Globus pallidus (tissue), 1 donor: ENCODE measurements at places on chromosomes 5 and 9.

- DNase-seq, result no peak
Measured at GRCh38 chr5:158563760-158564390, 535.8 kb downstream of the EBF1 start.

DNA sequence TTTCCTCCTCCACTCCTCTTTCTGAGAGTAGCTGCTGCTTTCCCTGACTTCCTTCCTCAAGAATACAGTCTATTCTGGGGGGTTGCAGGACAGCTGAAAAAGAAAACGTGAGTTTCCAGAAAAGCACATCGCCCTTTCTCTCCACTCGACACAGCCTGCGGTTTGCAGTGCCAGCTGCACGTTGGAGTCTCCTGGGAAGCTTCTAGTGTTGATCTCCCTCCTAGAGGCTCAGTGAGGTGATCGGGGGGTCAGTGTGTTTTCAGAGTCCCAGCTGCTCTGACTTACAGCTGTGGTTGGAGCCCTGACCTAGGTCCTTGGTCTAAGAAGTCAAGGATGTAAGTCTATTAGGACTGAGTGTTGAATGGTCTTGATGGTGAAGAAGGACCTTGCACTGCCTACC lies 25.0 kb upstream of the SUSD3 start:
- no peak for DNase-seq

DNA sequence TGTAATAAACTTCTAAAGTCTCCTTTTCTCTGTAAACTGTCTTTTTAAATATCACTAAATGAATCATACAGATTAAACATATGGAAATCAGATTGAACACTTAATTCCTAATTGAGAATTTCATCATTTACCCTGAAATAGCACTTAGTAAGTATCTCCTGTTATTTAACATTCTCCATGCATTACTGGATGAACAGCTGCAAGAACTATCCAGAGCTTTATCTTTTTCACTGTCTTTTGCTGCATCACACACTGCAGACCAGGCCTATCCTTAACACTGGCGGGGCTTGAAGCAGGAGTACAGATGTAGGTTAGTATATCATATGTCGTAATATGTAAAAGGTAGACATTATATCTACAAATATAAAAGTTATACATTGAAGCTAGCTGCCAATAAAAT lies 108.7 kb upstream of the EFNA5 start:
- no peak for DNase-seq

DNA sequence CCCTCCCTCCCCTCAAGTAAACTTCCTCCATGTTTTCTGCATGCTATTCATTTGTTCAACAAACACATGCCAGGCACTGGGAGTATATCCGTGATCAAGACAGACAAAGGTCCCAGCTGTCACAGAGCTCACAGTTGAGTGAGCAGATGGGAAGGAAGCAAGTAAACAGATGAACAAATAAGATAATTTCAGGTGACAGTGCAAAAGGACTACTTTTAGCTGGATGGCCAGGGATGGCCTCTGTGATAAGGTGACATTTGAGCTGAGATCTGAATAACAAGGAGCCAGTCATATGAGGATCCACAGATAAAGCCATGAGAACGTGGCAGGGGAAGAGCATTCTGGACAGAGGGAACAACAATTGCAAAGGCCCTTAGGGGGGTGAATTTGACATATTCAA lies 121.7 kb upstream of the RAD23B start:
- DNase-seq, result no peak

GRCh38 chr9:69759021-69759420 lies 790 bp downstream of the PTAR1 start:
- no peak for DNase-seq

- DNase-seq, result no peak
Measured at GRCh38 chr5:1330847-1331831, 13.8 kb downstream of the CLPTM1L start.

- DNase-seq, result no peak
Measured at GRCh38 chr9:91795598-91796241, 154.3 kb downstream of the ROR2 start.

- no peak for DNase-seq
Measured at GRCh38 chr9:110337727-110338126, at the start of gene TXNDC8. Gene TXNDC8, minus strand, starts transcription at chr9:110337863.

DNA sequence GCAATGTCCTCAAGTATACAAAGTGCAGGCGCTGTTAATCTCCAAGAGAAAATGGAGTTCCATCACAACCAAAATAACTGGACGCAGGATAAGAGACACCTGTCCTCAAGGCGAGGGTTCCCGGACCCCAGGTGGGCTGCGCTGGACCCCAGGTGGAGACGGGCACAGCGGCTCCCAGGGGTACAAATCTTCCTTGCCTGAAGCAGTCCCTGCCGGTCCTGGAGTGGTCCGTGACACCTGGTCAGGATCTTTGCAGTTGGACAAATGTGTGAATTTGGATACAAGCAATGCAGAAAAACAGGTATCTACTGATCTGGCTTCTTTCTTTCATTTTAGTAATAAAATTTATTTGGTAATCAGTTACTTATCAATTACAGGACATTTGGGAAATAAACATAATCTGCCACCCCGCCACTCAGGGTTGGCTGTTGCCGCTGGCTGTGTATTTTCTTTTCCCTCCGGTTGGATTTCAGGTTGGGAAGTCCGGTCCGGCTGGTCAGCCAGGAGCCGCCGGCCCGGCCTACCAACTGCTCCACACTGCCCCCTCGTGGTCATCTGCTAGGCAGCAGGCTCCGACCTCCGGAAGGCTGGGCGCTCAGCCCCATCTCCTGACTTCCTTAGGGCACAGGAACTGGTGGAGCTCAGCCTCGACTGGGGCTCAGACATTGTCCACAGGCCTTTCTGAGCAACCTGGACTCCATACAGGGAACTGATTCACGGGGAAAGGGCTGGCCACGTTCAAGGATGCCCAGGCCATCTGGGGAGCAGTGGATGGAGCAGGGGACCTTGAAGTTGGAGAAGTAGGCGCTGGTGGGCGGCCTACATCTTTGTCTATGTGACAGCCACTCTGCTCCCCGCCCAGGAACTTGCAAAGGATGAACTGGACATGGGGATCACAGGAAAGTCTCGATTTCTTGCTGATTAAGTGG lies 43.4 kb downstream of the NXNL2 start:
- DNase-seq, result peak; percentile 73

DNA sequence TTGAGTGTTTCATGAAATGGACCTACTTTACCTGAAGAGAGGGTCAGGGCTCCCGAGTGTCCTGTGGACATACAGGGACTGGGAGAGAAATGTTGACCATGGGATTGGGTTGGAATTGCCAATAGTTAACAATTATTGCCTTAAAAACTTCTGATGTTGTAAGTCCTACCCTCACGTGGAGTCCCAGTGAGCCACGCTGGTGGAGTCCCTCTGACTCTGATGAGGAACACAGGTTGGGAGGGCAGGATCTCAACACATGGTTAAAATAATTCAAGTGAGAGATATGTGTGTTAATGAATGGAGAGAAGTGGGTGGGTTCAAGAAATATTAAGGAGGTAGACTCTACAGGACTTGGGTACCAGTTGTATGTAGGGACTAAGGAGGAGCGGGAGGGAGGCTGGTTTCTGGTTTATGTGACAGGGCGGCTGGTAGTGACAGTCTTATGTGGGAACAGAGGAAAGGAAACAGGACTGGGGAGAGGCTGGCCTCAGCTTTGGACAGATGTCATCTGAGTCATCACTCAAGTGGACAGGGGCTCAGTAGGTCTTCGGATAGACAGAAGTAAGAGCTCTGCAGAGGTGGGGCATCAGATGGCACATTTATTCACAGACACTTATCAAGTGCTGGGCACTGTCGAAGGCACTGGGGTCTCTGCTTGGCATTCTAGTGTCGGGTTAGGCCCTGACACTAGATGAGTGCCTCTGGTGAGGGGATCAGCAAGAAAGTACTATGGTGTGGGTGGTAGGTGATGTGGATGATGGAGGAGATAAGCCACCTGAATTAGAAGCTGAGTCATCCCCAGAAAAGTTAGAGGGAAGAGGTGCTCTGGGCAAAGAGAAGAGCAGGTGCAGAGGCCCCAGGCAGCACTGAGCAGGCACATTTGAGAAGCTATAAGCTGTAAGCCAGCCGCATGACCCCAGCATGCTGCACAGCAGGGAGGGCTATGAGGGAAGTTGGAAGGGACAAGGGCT lies 27.2 kb downstream of the MAML1 start:
- DNase-seq, result no peak

DNA sequence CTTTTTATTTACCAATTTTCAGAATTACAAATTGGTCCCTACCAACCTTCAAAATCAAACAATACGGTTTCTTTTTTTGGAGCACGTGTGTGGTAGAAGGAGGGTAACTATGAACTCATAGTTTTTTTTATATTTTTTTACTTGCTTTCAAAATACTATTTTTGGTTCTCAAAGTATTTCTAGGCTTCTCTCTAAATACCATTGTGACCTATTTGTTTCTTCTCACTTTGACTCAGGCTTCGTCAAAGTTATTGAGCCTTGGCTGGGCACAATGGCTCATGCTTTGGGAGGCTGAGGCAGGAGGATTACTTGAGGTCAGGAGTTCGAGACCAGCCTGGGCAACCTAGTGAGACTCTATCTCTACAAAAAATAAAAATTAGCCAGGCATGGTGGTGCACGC lies 11.6 kb upstream of the KIF27 start:
- DNase-seq, result no peak

- DNase-seq, result no peak
Measured at GRCh38 chr9:6969805-6970204, 212.0 kb downstream of the KDM4C start.

DNA sequence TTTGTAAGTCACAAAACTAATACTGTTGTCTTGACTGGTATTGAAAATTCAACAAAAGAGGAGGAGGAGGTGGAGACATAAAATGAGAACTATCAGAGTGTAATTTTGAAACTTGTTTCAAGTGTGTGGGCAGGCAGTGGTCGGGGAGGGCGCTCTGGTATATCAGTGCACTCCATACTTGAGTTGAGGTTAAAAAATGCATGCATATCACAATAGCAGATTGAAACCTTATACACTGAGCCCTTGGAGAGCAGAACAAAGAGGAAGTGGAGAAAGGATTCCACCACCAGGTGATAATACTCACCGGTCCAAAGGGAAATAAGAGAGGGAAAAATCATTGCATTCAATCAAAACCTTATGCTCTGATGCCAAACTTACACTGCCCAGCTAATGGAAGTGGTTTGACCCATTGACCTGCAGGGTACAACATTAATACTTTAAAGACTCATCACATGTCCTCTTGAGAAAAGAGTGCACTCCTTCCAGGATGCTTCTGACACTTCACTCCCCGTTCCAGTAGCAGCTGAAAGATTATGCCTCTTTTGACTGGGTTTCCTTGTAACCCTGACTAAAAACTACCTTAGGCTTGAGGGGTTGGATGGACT lies 79.5 kb upstream of the FAM169A start:
- no peak for DNase-seq

DNA sequence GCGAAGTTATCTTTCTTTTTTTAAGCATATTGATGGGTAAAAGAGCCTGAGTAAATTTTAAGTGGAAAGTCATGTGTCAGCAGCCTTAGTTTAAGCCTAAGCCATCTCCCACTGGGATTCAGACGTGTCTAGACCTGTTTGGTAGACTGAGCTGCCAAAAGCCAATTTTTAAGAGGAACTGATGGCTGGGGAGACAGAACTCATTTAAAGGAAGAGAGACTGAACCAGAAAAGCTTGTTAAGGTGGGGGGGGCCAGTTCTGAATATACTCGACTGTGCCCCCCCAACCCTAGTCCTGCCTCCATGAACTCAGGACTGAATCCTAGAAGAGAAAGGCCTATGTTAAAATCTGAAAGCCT lies 58.3 kb upstream of the PLPP1 start:
- DNase-seq, result no peak

DNA sequence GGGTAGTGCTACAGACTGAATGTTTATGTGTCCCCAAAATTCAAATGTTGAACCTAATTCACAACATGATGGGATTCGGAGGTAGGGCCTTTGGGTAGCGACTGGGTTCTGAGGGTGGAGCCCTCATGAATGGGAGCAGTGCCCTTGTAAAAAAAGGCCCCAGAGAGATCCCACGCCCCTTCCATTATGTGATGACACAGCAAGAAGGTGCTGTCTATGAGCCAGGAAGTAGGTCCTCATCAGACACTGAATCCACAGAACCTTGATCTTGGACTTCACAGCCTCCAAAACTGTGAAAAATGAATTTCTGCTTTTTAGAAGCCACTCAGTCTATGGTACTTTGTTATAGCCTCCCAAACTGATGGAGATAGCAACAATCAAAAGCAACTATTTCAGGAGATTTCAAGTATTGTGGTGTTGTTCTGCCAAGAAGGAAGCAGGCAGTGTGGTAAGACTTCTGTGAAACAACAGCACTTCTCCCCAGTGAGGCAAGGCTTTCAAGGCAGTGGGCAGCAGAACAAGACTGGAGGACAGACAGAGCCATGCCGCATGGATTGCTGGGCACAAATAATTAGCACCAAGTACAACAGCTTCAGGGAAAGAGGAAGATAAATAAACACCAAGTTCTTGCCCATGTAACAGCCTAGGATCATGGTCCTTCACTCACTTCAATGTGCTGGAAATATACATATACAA lies 76.1 kb downstream of the OR2K2 start:
- peak; percentile 35 for DNase-seq

DNA sequence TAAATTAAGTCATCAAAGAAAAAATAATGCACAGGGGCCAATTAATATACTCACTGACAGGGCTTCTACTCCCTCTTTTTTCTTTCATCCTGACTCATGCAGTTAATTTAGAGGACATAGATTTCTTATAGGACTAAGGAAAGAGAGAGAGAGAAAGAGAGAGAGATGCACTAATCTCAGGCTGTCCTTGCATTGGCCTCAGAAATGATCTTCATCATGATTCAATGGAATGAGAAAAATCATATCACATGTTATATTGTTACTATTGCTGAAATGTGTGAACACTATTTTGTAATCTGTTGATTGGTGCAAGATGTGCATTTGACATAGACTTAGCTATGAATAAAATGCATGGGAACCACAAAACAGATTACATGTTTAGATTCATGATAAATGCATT lies 608.3 kb upstream of the NUDT12 start:
- no peak for DNase-seq
